SIG-M5 (cell line): ENCODE measurements at places on chromosomes 6 and 20.

DNA sequence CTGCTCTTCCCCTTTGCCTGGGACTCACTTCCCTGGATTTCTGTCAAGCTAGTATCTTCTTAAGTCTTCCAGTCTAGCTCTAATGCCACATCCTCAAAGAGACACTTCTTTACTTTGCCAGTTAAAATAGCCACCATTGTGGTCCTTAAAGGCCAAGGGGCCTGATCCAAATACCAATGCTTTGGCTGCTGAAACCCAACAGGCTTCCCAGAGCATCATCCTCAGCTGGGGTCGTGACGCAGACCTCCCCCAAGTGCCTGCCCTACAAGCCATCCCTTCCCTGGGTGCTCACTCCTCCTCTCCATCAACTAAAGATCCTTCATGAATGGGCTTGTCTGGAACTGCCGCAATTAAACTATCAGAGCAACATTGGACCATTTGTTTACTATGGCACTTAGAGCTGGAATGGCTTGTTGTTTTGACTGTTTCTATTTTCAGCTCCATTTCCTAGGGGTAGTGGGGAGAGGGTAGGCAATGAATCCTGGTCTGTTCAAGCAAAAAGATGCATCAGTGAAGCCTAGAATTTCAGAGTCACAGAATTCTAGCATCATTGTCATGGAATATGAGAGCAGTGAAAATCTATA, 79.6 kb upstream of the SIRPA start:
- DNase-seq: no peak

GRCh38 chr6:1574890-1575209, 34.9 kb upstream of the FOXC1 start:
- DNase-seq: no peak

DNA sequence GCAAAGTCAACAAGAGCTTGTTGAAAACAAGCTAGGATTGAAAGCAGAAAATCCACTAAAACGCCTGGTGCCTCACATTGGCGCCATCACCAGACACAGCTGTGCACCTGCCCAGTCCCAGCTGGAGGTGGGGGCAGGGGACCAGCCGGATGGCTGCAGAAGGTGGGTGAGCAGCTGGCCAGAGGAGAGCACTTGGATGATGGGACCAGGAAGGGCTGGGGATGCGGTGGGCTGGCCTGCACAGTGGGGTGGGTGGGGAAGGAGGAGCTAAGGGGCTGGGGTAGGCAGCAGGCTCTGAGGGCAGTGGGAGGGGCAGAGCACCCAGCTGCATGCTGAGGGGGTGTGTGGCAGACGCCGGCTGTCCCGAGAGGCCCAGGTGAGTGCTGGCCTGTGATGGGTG, 7.1 kb downstream of the CABLES2 start:
- no peak for DNase-seq

DNA sequence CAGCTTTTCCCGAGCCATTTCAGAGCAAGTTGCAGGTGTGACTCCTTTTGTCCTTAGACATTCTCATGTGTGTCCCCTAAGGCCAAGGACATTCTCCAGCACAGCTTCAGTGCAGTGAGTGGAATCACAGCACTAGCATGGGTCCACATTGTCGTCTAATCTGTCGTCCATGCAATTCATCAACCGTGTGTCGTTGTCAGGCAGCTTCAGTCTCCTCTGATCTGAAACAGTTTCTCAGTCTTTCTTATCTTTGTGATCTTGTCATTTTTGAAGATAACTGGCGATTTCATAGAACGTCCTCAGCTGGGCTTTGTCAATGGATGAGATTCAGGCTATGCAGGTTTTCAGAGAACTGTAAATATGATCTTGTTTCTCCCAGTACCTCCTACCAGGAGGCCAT, 31.7 kb downstream of the CST2 start:
- no peak for DNase-seq

DNA sequence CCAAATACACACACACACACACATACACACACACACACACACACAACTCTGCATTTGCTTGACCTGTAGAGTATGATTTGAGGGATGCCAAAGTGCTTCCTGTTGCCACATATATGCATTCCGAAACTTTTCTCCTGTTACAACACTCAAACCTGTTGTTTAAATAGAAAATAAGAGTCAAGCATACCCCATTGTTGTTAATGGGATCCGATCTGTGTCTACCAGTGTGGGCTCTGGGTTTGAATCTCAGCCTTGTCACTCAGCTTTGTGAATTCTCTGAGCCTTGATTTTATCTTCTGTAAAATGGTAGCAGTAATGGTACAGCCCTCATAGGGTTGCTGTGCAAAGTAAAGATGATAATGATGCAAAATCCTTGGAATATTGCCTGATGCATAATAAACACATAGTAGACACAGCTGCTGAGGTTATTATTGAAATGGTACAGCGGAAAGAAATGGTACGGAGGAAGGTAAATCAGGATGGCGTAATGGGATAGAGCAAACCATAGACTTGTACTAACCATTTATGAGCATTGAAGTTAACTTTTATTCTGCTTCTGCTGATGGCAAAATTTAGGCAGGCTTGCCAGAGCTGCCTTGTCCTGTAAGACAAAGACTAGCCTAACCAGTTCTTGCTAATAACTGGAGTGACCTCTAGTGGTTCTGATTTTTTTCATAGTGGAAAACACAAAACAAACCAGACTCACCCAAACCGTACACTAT, 113.5 kb upstream of the PHACTR1 start:
- DNase-seq: no peak
